ENCODE measurements at places on chromosomes 1 and 21. TPM values are rescaled to one million over a fixed set of nuclear protein-coding genes. Genes with fewer than 3 reads are reported as not detected.

DNA sequence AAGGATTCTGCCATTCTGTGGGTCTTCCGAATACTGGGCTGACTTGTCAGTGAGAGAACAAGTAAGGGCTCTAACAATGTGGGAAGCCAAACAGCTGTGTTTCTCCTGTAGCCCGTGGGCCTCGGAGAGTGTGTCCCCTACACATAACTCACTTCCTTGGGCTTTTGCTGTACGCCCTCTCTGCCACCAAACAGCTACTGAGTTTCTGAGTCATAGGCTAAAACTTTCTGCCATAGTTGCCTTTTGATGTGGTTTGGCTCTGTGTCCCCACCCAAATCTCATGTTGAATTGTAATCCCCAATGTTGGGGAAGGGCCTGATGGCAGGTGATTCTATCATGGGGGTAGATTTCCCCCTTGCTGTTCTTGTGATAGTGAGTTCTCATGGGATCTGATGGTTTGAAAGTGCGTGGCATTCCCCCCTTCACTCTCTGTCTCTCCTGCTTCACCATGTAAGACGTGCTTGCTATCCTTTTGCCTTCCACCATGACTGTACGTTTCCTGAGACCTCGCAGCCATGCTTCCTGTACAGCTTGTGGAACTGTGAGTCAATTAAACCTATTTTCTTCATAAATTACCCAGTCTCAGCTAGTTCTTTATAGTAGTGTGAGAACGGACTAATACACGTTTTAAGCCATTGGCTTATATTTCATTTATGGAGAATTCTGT lies 194.8 kb upstream of the HMCN1 start:
- H3K27ac ChIP-seq = no peak overlapping the region
- H3K36me3 ChIP-seq = no peaks in the 10 kb centered on the region
- DNase-seq = no peak
- no peak overlapping the region for H3K4me3 ChIP-seq

- H3K27ac ChIP-seq = no peak overlapping the region
- H3K27me3 ChIP-seq = no peaks in the 10 kb centered on the region
- H3K4me1 ChIP-seq = no peaks in the 10 kb centered on the region
- H3K36me3 ChIP-seq = no peaks in the 10 kb centered on the region
Measured at GRCh38 chr21:27796106-27796505, 829.2 kb upstream of the ADAMTS5 start.

- no peak overlapping the region for H3K27ac ChIP-seq
- H3K4me1 ChIP-seq = no peaks in the 10 kb centered on the region
- no peaks in the 10 kb centered on the region for H3K27me3 ChIP-seq
- DNase-seq = no peak
Measured at GRCh38 chr1:13607002-13607401, 23.4 kb downstream of the PDPN start.

- H3K4me3 ChIP-seq = no peak overlapping the region
- no peak overlapping the region for H3K27ac ChIP-seq
- no peaks in the 10 kb centered on the region for H3K27me3 ChIP-seq
- H3K4me1 ChIP-seq = peaks cover 17% of the 10 kb centered on the region
- no peak for DNase-seq
- H3K36me3 ChIP-seq = no peaks in the 10 kb centered on the region
Measured at GRCh38 chr1:155188268-155188667, 14.6 kb downstream of the TRIM46 start.

- H3K4me3 ChIP-seq = no peak overlapping the region
- H3K27me3 ChIP-seq = no peaks in the 10 kb centered on the region
- no peak overlapping the region for H3K27ac ChIP-seq
- H3K36me3 ChIP-seq = no peaks in the 10 kb centered on the region
- DNase-seq = no peak
- peaks cover 40% of the 10 kb centered on the region for H3K4me1 ChIP-seq
Measured at GRCh38 chr1:116769561-116769977, 15.3 kb downstream of the CD2 start.

DNA sequence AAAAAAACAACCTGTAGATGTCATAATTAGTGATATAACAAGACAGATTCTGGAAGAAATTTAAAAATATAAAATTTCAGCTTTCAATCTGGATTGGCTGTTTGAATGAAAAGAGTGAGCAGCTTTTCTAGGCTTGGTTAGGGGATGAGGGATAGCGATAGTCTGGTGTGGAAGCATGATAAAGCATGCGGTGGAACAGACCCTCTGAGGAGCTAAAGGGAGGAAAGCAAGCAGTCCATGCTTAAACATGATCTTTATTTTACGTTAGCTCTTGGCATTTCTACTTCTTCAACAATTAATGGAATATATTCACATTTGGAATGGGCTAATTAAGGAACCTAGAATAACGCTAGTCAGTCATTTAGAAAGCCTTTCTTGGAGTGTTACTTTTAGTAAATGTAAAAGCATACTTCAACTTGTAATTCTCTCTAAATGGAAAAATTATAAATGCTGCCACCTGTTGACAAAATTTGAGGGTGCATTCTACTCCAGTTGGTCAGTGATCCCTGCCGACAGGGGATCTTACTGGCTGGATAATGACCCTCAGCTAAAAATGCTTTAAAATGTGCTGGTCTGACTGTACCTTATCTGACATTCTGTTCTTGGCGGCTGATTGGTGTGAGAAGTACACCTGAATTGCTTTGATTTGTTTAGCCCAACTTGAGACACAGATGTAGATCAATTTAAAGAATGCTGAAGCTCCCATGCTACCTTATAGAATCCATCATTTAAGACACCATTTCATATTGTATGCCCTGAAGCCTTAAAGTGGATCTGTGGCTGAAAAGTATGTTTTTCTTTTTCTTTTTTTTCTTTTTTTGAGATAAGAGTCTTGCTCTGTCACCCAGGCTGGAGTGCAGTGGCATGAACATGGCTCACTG lies 61.2 kb downstream of the AK4 start:
- peak overlapping the region; percentile 51 for H3K27ac ChIP-seq
- no peak for DNase-seq
- H3K27me3 ChIP-seq = no peaks in the 10 kb centered on the region
- H3K4me1 ChIP-seq = no peaks in the 10 kb centered on the region
- H3K4me3 ChIP-seq = no peak overlapping the region

DNA sequence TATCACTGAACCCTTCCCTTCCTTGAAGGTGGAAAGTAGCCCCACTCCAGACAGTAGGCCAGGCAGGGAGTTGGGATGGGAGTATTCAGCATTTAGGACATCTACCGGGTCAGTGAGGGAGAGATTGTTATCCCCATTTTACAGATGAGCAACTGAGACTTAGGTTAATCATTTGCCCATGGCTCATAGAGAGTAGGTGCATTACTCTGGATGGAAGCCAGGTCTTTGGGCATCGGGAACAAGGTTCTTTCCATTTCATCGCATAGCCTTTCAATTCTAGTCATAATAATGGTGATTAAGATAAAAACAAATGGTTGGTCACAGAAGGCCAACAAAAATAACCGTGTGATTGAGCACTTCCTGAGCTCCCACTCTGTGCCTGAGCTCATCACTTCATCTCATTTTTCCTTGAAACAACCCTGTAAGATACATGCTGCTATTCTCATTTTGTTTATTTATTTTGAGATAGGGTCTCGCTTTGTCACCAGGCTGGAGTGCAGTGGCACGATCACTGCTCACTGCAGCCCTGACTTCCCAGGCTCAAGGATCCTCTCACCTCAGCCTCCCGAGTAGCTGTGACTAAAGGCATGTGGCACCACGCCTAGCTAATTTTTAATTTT lies 64.8 kb downstream of the NAV1 start:
- no peaks in the 10 kb centered on the region for H3K27me3 ChIP-seq
- H3K4me3 ChIP-seq = no peak overlapping the region
- no peaks in the 10 kb centered on the region for H3K36me3 ChIP-seq
- no peak for DNase-seq
- no peak overlapping the region for H3K27ac ChIP-seq

DNA sequence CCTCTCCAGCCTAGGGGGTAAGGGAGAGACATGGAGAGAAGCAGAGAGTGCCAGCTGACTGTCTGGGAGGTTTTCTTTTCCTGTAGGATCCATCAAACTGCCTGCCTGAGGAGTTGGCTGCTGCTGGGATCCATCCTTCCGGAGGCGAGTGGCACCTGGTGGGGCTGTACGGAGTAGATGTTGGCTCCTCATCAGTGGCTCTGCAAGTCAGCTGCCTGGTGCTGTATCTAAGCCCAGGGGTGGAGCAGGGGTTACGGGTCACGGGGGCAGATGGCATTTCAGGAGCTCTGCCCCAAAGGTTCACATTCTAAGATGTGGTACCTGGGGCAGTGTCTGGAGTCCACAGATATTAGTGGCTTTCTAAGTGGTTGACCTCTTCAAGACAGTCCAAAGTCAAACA lies 128.0 kb downstream of the ACTL8 start:
- H3K36me3 ChIP-seq = no peaks in the 10 kb centered on the region
- no peak for DNase-seq
- H3K27me3 ChIP-seq = no peaks in the 10 kb centered on the region
- H3K4me3 ChIP-seq = no peak overlapping the region
- H3K27ac ChIP-seq = no peak overlapping the region

DNA sequence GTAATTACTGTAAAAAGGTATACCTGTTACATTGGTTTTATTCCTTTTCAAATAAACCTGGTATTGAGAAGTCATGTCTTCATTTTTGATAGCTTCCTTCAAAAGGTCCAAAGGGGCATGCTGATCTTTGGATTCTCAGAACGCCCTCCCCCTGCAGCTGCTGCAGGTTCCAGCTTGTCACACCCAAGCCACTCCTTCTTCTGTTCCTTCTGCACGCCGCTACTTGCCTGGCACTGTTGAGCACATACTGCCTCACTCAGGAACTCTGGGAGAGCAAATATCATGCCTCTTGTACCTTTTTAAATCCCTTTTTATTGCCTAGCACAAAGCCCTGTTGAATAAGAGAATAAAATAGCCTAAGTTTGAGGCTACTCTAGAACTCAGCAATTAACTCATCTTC lies 136.9 kb downstream of the BARHL2 start:
- H3K27ac ChIP-seq = no peak overlapping the region
- no peak for DNase-seq
- no peak overlapping the region for H3K4me3 ChIP-seq
- no peaks in the 10 kb centered on the region for H3K4me1 ChIP-seq
- H3K36me3 ChIP-seq = no peaks in the 10 kb centered on the region

- peaks cover 13% of the 10 kb centered on the region for H3K4me1 ChIP-seq
- DNase-seq = no peak
Measured at GRCh38 chr1:230759369-230760065, 12.3 kb downstream of the CAPN9 start.

- DNase-seq = no peak
- no peak overlapping the region for H3K27ac ChIP-seq
- H3K4me1 ChIP-seq = no peaks in the 10 kb centered on the region
- no peak overlapping the region for H3K4me3 ChIP-seq
- no peaks in the 10 kb centered on the region for H3K27me3 ChIP-seq
Measured at GRCh38 chr1:27042670-27043069, 30.0 kb upstream of the TENT5B start.

GRCh38 chr1:170562646-170563338 lies 30.8 kb downstream of the GORAB start:
- no peaks in the 10 kb centered on the region for H3K36me3 ChIP-seq
- H3K27ac ChIP-seq = peak overlapping the region; percentile 11
- peak; percentile 15 for DNase-seq
- H3K27me3 ChIP-seq = no peaks in the 10 kb centered on the region

DNA sequence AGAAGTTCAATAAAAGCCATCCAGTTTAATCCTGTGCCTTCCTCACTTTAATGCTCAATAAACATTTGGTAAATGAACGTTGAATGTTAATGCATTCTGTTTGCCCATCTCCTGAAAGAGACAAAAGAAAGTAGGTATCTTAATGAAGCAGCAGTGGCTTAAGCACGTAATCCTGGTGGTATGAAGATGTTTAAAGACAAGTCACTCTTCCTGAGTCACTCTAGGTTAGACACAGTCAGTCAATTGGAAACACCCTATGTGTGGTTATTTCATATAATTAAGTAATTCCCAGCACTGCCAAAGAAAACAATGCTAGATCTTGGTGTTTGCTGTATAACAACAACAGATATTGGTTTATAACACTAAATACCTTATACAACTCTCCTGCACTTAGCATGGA lies 334.0 kb upstream of the FMN2 start:
- no peak overlapping the region for H3K27ac ChIP-seq
- no peaks in the 10 kb centered on the region for H3K27me3 ChIP-seq
- no peaks in the 10 kb centered on the region for H3K36me3 ChIP-seq
- no peaks in the 10 kb centered on the region for H3K4me1 ChIP-seq

Gene FCRL4
- not detected for total RNA-seq

Gene RNF186
- total RNA-seq = not detected

Gene MARK1
- 11.3 TPM for total RNA-seq

Gene SLC44A5
- 0.88 TPM for total RNA-seq

Gene UTS2
- total RNA-seq = not detected

Gene CSRP1
- total RNA-seq = 53.1 TPM

Gene SPRR2B
- not detected for total RNA-seq

Gene AKNAD1
- not detected for total RNA-seq

Gene DCDC2B
- not detected for total RNA-seq

Gene AMY1C
- not detected for total RNA-seq

Gene LMNA
- total RNA-seq = 224 TPM

Gene SPRR4
- not detected for total RNA-seq

Gene GUCA2A
- total RNA-seq = not detected
